Stimulated activated CD4-positive, alpha-beta T cell treated with anti-CD3 and anti-CD28 coated beads, Interleukin-4, amount 100 ng/mL, for 4 hours (primary cell): ENCODE measurements at places on chromosomes 5 and 9.

- no peak for DNase-seq
Measured at GRCh38 chr5:119312403-119312802, 43.4 kb upstream of the TNFAIP8 start.

- DNase-seq = no peak
Measured at GRCh38 chr9:125922854-125923253, 175.7 kb downstream of the PBX3 start.

- no peak for DNase-seq
Measured at GRCh38 chr5:74725331-74725730, 40.3 kb downstream of the HEXB start.

DNA sequence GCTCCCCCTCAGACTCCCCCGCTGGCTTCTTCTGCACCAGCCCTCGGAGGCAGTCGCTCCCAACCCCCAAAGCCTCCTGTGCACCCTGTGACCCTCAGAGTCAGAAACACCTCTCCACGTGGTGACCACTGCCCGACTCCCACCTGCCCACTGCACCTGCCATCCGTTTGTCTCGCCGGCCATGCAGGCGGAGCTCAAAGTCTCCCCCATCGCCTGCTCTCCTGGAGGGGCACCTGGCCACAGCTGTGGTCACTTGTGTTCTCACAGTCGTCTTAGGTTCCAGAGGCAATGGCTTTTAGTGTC is 38.2 kb downstream of the MRPL36 start:
- no peak for DNase-seq

DNA sequence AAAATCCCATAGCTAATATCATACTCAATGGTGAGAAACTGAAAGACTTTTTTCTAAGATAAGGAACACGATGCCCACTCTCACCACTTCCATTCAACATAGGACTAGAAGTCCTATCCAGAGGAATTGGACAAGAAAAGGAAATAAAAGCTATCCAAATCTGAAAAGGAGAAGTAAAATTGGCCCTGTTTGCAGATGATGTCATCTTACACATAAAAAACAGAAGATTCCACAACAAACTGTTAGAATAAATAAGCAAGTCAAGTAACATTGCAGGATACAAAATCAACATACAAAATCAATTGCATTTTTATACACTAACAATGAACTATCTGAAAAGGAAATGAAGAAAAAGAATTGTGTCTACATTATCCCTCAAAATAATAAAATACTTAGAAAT is 308.0 kb downstream of the MCTP1 start:
- no peak for DNase-seq

DNA sequence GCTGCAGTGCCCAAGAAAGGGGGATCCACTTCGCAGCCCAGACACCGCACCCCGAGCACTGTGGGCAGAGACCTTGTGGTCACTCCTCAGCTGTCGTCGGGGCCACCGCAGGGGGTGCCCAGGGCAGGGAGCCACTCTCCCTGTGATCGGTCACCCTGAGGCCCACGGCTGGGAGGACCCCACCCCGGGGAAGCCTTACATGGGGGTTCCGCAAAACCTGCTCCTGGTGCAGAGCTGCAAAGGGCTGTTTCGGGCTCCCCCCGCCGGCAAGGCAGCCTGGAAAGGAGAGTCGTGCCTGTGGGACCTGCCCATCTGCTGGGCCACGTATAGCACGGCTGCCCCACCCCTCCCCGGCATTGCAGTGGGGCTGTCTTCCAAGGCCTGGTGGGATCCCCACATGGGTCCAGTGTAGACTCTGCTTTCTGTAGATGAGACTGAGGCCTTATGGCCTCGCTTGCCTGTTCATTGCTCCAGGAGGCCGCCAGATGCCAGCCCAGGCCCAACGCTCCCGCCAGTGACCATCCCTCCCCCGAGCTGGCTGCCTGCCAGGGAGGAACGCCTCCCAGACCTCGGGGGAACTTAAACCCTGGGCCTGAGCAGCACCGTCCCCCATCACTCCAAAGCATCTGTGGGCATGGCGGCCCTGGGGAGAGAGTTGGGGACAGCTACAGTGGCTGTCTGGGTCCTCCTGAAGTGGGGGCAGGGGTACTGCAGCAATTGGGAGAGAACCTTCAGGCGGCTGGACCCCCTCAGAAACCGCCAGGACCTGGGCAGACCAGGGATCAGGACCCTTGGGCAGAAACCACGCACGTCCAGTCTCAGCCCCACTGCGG is 1.6 kb upstream of the DNLZ start:
- DNase-seq = no peak

GRCh38 chr9:101455656-101456240 is 20.2 kb upstream of the ALDOB start:
- no peak for DNase-seq

GRCh38 chr9:137870432-137870831 is 7.2 kb upstream of the CACNA1B start:
- DNase-seq = no peak

- DNase-seq = no peak
Measured at GRCh38 chr5:153459051-153459743, 31.3 kb upstream of the GRIA1 start.
